ENCODE measurements at places on chromosomes 3 and 15.
A peak's percentile ranks its signal among the peaks of the same experiment; 100 is the strongest.

GRCh38 chr3:119388577-119388976 is 74.8 kb downstream of the TMEM39A start:
- no peak for DNase-seq

DNA sequence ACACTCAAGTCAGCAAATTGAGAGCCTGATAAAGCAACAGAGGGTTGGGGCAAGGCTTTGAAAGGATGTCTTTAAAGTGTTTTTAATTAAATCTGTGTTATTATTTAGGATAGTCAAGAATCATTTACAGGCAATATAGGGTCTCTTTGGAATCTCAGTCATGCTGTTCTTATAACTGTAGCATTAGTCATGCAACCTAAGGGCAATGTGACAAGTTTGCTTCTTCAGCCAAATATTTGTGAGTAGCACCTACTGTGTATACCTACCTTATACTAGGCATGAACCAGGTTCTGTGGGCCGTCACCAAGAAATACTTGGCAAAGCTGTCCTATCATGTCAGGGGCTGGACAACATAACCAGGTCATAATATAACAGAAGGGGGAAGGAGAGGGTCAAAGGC is 184.6 kb upstream of the TRIM42 start:
- no peak for DNase-seq

- DNase-seq: no peak
Measured at GRCh38 chr3:191303596-191303995, 25.6 kb upstream of the CCDC50 start.

- peak; percentile 50 for DNase-seq
Measured at GRCh38 chr3:195823999-195824398, 12.3 kb upstream of the MUC4 start.

- DNase-seq: peak; percentile 51
Measured at GRCh38 chr3:32176989-32177701, 61.3 kb upstream of the CMTM8 start.

DNA sequence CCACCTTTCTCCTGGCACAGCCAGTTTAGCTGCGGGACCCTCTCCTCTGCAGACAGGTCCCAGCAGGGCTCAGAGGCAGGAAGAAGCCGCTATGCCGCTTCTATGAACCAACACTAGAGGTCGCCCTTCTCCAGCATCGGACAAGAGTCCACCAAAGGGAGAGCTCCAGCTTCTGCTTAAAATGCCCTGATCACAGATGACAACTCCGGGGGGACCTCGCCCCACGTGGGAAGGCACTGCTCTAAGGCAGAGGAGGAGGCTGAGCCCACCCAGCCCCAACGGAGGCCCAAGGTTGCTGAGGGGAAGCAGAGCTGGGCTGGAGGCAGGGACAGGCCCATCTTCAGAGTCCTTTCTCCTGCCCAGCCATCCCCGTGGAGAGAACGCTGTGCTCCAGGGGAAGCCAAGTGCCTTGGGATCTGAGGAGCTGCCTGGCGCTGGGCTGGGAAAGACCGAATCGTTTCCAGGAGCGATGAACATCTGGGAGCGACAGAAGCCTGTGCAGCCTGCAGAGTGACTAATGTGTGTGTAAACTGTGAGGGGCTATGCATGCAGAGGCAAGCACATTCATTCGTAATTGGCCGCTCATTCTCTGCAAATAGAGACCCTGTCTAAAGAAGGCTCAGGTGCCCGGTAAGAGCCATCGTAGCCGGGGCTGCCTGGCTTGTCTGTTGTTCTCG is 43.5 kb upstream of the BDH1 start:
- no peak for DNase-seq

GRCh38 chr15:94383706-94384105 is 152.3 kb downstream of the MCTP2 start:
- no peak for DNase-seq

GRCh38 chr3:8503871-8504610 is 2.4 kb downstream of the LMCD1 start:
- DNase-seq: no peak

- DNase-seq: no peak
Measured at GRCh38 chr3:15899388-15899787, 101.6 kb upstream of the ANKRD28 start.

GRCh38 chr3:129605203-129605921 is 1.1 kb downstream of the PLXND1 start:
- DNase-seq: peak; percentile 78

DNA sequence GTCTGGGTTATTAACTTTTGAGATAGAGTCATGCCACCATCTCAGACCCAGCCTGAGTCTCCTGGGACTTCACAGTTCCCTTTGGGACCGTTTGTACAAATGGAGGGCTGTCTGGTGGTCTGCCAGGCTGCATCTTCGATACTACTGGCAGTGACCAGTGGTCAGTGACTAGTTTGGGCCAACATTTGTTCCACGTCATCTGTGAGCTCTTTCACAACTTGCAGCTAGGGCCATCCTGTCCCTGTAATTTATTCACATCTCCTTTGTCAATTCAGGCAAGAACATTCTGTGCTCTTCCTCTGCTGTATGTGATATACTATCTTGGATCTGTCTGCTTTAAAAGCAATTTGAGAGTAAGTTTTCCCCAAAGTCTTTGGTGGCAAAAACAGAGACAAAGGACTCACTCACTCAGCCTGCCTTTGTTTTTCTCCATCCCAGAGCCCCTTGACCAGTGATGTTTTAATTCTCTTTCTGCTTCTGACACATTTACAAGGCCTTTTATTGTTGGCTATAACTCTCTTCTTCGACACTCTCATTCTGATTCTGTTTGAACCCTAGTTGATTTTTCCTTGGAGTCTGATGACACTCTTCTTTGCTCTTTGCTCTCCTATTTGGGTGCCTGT is 353.4 kb downstream of the EPHB1 start:
- no peak for DNase-seq

GRCh38 chr3:14810070-14810791 is 8.5 kb upstream of the FGD5 start:
- no peak for DNase-seq

GRCh38 chr3:141913150-141913811 is 36.8 kb downstream of the ATP1B3 start:
- DNase-seq: peak; percentile 64

GRCh38 chr3:18177271-18177670 is 247.9 kb downstream of the SATB1 start:
- no peak for DNase-seq

DNA sequence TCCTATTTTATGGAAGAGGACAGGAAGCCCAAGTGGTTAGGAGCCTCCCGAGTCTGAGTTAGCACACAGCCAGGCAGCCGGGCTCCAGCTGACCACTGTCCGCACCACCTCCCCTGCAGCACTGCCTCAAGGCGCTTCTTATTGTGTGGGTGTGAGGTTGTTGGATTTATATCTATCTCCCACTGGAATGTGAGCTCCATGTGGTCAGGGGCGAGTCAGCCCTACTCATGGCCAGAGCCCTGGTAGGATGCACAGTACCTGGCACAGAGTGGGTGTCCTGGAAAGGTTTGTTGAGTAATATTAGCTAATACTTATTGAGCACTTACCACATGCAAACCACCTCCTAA is 9.7 kb upstream of the FBLN2 start:
- no peak for DNase-seq

DNA sequence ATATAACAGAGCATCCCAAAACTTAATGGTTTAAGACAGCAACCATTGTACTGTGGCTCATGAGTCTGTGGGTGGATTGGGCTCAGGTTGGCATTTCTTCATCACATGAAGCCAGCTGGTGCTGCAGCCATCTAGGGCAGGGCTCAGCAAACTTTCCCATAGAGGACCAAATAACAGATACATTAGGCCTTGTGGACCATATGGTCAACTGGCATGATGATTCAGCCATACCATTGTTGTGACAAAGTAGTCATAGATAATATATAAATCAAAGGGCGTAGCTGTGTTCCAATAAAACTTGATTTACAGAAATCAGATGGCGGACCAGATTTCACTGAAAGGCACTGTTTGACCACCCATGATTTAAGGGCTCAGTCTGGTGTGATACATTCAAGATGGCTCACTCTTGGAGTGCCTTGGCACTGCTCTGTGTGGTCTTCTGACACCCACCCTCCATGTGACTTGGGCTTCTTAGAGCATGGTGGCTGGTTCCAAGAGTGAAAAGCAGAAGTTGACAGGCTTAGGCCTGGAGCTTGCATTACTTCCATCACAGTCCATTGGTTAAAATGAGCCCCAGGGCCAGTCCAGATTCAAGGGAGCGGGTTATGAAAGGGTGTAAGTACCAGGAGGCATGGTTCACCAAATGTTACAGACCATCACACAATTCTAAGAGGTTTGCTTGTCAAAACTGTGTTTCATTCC is 40.8 kb upstream of the BHLHE40 start:
- DNase-seq: no peak

DNA sequence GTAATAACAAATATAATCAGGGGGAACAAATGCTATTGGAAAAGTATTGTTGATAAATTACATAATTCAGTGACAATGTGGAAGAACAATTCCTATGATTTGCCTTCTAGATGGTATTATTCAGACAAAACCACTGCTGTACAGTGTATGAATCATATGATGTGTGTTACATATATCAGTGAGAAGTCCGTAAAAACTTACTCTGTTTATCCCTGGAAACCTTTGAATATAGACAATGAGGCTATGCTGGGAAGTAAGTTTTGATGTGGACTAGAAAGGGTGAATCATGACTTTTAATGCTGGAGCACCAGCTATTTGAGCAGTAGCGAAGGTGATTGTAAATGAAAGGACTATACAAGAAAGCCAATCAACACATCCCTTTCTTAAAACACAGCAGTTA is 17.9 kb downstream of the C3orf38 start:
- DNase-seq: no peak

DNA sequence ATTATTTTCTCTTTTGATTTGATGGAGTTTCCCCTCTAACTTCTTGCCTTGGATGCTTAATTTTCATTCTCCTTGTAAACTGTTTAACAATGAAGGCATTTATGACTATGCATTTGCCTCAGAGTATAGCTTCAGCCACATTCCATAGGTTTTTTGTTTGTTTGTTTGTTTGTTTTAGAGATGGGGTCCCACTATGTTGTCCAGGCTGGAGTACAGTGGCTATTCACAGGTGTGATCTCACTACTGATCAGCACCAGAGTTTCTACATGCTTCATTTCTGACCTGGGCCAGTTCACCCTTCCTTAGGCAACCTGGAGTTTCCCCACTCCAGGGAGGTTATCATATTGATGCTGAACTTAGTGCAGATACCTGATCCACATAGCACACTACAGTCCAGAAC is 4.1 kb downstream of the SECISBP2L start:
- no peak for DNase-seq

- DNase-seq: no peak
Measured at GRCh38 chr3:34780294-34780693, 859.0 kb upstream of the ARPP21 start.

DNA sequence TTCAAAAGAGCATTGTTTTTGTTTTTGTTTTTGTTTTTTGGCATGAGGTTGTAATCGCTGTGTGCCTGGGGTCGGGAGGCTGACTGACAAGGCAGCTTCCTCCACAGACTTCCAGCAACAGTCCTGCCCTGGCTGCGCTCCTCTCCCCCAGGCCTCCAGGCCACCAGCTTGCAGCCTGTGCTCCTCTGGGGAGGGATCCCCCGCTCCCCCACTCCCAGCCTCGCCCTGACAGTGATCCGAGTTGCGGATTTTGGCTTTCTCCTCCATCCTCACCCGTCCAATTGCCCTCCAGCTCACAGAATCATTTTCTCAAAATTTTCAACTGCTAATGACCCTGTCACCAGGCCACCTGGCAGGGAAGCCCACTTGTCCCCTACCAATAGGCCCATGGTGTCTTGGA is 36.5 kb upstream of the PCSK6 start:
- no peak for DNase-seq

GRCh38 chr3:20511863-20512505 is 326.0 kb upstream of the SGO1 start:
- DNase-seq: peak; percentile 32

DNA sequence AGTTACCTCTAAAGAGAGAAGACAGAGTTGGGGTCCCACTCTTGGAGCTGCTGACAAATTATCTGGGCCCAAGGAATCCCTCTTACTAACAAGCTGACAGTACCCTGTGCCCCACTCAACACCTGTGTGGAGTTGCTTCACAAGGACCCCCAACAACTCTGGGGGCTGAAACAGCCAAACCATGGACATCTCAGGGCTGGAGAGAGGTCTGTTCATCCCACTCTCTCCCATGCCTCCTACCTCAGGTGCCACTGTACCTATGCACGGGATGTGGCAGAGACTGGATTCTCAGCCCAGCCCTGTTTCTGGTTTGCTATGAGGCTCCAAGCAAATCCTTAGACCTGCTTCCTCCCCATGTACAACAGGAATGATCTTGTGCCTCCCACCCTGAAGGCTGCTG is 101.7 kb downstream of the ETFA start:
- no peak for DNase-seq

DNA sequence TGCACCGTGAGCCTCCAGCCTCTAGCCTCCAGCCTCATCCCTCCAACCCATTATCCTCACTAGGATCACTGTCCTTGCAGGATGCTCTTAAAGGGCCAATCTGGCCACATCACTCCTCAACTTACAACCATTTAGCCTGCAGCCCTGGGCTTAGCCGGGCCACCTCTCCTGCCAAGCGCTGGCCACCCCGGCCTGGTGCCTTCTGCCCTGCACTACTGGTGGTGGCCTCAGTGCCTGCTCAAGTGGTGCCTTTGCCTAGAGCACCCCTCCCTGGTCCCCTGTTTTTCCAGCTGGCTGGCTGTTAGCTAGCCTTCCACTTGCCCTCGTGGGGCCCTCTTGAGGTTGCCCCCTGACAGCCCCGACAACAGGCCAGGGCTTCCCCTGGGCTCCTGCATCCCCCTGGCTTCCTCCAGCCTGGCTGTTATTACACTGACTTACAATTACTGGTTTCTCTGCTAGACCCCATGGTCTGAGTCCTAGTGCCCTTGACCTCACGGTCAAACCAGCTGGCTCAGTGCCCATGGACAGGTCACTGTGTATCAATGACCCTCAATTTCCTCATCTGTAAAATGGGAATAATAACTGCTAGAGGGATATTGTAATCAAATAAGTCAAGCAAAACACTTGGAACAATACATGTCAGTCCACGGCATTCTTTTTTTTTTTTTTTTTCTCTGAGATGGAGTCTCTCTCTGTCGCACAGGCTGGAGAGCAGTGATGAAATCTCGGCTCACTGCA is 15.5 kb downstream of the ATP2B2 start:
- no peak for DNase-seq

GRCh38 chr3:10300087-10300486 is 7.3 kb upstream of the GHRL start:
- no peak for DNase-seq

Data from NCI-H146 (cell line).